ENCODE measurements at places on chromosomes 13 and 19. TPM values are rescaled to one million over a fixed set of nuclear protein-coding genes. Genes with fewer than 3 reads are reported as not detected.

The PSPN gene
- total RNA-seq, result 1.9 TPM

The ITGBL1 gene
- 7.0 TPM for total RNA-seq

The HOMER3 gene
- 32.1 TPM for total RNA-seq

The NEK3 gene
- 11.0 TPM for total RNA-seq

The IFNL1 gene
- not detected for total RNA-seq

The FAM187B gene
- not detected for total RNA-seq

The SUCLA2 gene
- 35.7 TPM for total RNA-seq

The PABPC3 gene
- total RNA-seq, result 0.13 TPM
